ENCODE measurements at places on chromosomes 1 and 21. TPM values are rescaled to one million over a fixed set of nuclear protein-coding genes. Genes with fewer than 3 reads are reported as not detected.

DNA sequence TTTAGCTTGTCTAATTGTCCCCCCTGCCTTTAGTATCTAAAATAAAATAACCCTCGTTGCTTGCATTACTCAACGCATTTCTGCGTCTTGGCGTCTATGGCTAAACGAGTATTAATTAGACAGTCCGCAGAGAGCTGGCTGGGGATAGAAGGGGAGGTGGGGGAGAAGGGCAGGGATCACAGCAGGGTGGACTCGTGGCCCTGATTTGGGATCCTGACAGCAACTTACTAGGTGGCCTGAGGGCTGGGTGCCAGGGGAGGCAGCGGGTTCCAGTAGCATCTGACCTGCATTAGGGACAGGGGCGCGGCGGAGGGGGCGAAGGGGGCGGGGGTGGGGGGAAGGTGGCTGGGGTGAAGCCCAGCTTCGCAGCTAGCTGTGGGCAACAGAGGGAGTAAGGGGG is 1.1 kb upstream of the BACE2 start:
- peaks cover 51% of the 10 kb centered on the region for H3K27me3 ChIP-seq
- H3K36me3 ChIP-seq, result no peaks in the 10 kb centered on the region
- no peak for DNase-seq
- H3K4me1 ChIP-seq, result peaks cover 7% of the 10 kb centered on the region
- H3K4me3 ChIP-seq, result peak overlapping the region; percentile 37
- H3K27ac ChIP-seq, result no peak overlapping the region

GRCh38 chr1:16181887-16182719 is 26.2 kb upstream of the EPHA2 start:
- no peak for DNase-seq
- no peaks in the 10 kb centered on the region for H3K4me1 ChIP-seq
- no peaks in the 10 kb centered on the region for H3K36me3 ChIP-seq
- no peak overlapping the region for H3K27ac ChIP-seq

- no peak overlapping the region for H3K27ac ChIP-seq
- peaks cover 3% of the 10 kb centered on the region for H3K4me1 ChIP-seq
- peaks cover 32% of the 10 kb centered on the region for H3K36me3 ChIP-seq
- no peak for DNase-seq
- no peaks in the 10 kb centered on the region for H3K27me3 ChIP-seq
- H3K4me3 ChIP-seq, result no peak overlapping the region
Measured at GRCh38 chr1:230684146-230684545, 29.8 kb downstream of the AGT start.

DNA sequence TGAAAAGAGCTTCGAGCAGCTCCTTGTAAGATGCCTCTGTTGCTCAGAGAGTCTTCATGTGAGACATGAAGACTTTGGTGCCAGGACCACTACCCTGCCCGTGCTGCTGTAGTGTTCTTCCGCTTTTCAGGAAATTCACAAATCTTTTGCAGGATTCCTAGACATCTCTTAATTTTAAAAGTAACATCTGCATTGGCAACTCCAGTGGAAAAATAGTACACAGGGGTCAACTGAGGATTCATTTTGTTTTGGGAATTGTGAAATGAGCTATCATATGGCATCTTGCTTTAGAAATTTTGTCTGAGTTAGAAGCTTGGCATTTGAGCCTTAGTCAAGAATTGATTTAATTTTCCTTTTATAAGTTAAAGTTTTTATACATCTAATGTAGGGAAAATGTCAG is 7.2 kb downstream of the PRDM2 start:
- no peak overlapping the region for H3K27ac ChIP-seq
- no peak for DNase-seq
- H3K4me1 ChIP-seq, result peaks cover 39% of the 10 kb centered on the region

GRCh38 chr1:246107516-246108277 is 399.4 kb downstream of the SMYD3 start:
- no peaks in the 10 kb centered on the region for H3K4me1 ChIP-seq
- peaks cover 3% of the 10 kb centered on the region for H3K36me3 ChIP-seq
- no peak overlapping the region for H3K27ac ChIP-seq
- DNase-seq, result no peak
- H3K27me3 ChIP-seq, result no peaks in the 10 kb centered on the region

- peaks cover 71% of the 10 kb centered on the region for H3K4me1 ChIP-seq
- H3K27ac ChIP-seq, result peak overlapping the region; percentile 95
- no peak for DNase-seq
- peak overlapping the region; percentile 87 for H3K4me3 ChIP-seq
- no peaks in the 10 kb centered on the region for H3K27me3 ChIP-seq
Measured at GRCh38 chr1:36154335-36154734, 1.6 kb upstream of the MAP7D1 start.

- H3K27ac ChIP-seq, result no peak overlapping the region
- DNase-seq, result no peak
- peaks cover 3% of the 10 kb centered on the region for H3K36me3 ChIP-seq
- H3K4me1 ChIP-seq, result peaks cover 37% of the 10 kb centered on the region
- no peak overlapping the region for H3K4me3 ChIP-seq
- no peaks in the 10 kb centered on the region for H3K27me3 ChIP-seq
Measured at GRCh38 chr1:200150721-200151120, 123.2 kb downstream of the NR5A2 start.

DNA sequence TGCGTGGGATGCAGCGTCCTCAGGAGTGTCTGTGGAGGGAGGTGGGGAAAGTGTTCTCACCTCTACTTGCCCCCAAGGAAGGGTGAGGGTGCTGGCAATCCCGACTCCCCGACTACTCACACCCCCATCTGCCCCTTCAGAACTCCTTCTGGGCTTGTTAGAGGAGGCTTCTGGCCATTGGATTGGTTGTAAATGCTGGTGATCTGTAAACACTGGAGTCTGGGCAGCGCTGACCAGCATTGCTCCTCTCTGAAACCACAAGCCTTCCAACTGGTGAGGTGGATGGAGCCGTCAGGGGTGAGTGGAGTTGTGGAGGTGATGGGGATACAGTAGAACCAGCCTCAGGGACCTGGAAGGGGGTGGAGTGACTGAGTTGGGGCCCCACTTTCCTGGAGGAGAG is 59.3 kb downstream of the NKAIN1 start:
- no peaks in the 10 kb centered on the region for H3K36me3 ChIP-seq
- H3K27me3 ChIP-seq, result peaks cover 15% of the 10 kb centered on the region
- peaks cover 13% of the 10 kb centered on the region for H3K4me1 ChIP-seq
- H3K4me3 ChIP-seq, result no peak overlapping the region
- DNase-seq, result no peak

DNA sequence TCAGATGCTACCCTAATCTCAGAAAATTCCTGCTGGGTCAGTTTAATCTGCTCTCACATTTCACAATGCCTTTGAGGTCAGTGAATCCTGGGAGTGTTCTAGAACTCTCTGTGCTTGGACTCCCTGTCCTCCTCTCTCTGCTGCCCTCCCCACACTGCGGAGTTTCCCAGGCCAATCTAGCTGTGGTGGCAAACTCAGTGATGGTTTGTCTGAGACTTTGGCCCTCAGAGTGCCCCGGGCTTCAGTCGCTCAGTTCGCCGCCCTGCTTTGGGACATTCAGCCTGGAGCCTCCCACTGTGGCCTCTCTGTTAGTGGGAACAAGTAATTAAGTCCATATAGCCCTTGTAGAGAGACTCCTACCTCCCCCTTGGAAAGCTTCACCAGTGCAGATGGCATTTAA is 7.1 kb downstream of the C1orf226 start:
- peaks cover 2% of the 10 kb centered on the region for H3K4me1 ChIP-seq
- H3K4me3 ChIP-seq, result no peak overlapping the region
- peaks cover 6% of the 10 kb centered on the region for H3K27me3 ChIP-seq
- no peaks in the 10 kb centered on the region for H3K36me3 ChIP-seq

GRCh38 chr1:32749771-32750170 is 47.2 kb upstream of the SYNC start:
- no peak overlapping the region for H3K27ac ChIP-seq
- H3K27me3 ChIP-seq, result peaks cover 17% of the 10 kb centered on the region
- no peak overlapping the region for H3K4me3 ChIP-seq
- H3K36me3 ChIP-seq, result no peaks in the 10 kb centered on the region
- peaks cover 11% of the 10 kb centered on the region for H3K4me1 ChIP-seq

DNA sequence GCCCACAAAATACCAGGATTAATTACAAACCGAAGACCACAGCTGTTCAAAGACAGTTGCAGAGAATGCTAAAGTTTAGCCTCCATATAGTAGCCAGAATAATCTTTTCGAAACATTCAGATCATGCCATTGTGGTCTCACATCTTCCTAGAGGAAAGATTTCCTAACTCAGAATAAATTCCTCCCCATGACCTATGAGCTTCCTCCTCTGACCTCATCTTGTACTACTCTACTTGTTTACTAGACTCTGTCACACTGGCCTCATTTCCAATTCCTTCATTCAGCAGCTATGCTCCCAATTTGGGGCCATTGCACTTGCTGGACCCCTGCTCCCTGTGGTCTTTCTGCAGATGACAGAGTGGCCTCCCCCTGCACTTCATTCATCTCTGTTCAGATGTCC is 71.8 kb upstream of the LRRC53 start:
- no peak overlapping the region for H3K27ac ChIP-seq
- peaks cover 6% of the 10 kb centered on the region for H3K27me3 ChIP-seq
- H3K36me3 ChIP-seq, result no peaks in the 10 kb centered on the region
- H3K4me3 ChIP-seq, result no peak overlapping the region
- H3K4me1 ChIP-seq, result peaks cover 3% of the 10 kb centered on the region
- DNase-seq, result no peak

DNA sequence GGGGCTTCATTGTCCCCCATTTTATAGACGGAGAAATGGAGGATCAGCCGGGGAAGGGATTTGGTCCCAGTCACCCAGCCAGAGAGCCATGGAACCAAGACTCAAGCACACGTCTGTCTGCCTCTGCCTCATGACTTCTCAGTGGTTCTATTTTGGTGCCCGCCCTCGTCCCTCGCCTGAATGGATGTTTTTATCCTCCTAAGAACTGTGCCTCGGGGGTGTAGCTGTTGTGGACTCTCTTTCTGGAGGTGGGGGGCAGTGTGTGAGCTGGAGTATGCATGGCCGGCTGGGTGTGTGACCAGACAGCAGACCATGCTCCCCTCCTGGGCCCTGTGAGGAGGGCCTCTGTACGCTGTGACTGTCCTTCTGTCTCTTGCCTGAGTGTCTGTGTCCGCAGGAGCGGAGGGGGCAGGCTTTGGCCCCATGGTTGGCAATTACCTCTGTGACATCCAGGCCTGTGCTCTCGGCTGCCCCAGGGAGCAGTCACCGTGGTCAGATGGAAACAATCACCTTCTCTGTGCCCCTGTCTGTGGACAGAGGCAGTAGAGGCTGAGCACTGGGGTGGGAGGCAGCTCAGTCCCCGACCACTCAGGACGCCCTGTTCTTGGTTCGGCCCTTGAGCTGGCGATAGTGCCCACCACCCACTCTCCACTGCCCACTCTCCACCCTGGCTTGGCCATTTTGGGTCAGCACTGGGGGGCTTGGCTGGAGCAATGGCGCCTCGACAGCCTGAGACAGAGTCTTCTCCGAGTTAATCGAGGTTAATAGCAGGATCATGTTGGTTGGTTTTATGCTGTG is 20.4 kb downstream of the WNT4 start:
- no peaks in the 10 kb centered on the region for H3K27me3 ChIP-seq
- H3K4me3 ChIP-seq, result no peak overlapping the region
- H3K36me3 ChIP-seq, result peaks cover 14% of the 10 kb centered on the region
- DNase-seq, result no peak

DNA sequence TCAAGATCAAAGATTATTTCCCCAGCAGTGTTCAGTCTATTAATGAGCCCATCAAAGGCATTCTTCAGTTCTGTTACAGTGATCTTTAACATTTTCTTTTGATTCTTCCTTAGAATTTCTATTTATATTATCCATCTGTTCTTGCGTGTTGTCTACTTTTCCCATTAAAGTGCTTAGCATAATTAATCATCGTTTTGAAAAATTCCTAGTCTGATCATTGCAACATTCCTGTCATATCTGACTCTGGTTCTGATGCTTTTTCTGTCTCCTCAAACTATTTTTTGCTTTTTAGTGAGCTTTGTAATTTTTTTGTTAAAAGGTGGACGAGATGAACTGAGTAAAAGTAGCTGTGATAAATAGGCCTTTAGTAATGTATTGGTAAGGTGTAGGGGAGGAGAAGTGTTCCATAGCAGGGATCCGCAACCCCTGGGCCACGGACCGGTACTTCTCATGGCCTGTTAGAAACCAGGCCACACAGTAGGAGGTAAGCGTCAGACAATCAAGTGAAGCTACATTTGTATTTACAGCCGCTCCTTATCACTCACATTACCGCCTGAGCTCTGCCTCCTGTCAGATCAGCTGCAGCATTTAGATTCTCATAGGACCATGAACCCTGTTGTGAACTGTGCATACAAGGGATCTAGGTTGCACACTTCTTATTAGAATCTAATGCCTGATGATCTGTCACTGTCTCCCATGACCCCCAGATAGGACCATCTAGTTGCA is 163.3 kb downstream of the PIK3R3 start:
- H3K27ac ChIP-seq, result no peak overlapping the region
- H3K4me3 ChIP-seq, result no peak overlapping the region
- no peaks in the 10 kb centered on the region for H3K27me3 ChIP-seq

DNA sequence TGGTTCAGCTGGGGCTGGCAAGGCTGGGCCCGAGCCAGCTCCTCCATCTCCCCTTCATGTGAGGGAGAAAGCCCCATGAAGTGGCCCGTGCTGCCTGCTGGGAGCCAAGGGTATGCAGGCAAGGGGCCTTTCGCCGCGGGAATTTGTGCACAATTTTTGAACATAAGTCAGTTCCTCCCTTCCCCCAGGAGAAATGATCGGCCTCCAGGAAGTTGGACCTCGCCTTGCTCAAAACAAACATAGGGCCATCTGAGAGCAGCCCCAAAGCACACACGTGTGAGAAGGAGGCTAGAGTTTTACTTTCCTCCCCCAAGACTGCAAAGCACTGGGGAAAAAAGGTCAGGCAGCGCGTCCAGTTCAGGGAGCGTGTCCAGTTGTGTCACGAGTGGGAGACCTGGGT is 64.7 kb downstream of the PRDM16 start:
- H3K27me3 ChIP-seq, result no peaks in the 10 kb centered on the region
- H3K27ac ChIP-seq, result no peak overlapping the region
- H3K36me3 ChIP-seq, result no peaks in the 10 kb centered on the region

Gene PRAMEF6
- not detected for total RNA-seq

Gene ERG
- not detected for total RNA-seq

Gene S1PR1
- total RNA-seq, result 177 TPM

Gene KCNQ4
- 0.23 TPM for total RNA-seq
